ENCODE measurements at places on chromosomes 3 and 15.

- H3K4me3 ChIP-seq, result no peak overlapping the region
- no peaks in the 10 kb centered on the region for H3K27me3 ChIP-seq
- no peaks in the 10 kb centered on the region for H3K4me1 ChIP-seq
- DNase-seq, result no peak
These were observed 291.5 kb upstream of the ARHGEF26 start for GRCh38 chr3:153829606-153830170.

- no peak overlapping the region for H3K4me3 ChIP-seq
- no peaks in the 10 kb centered on the region for H3K36me3 ChIP-seq
- H3K27me3 ChIP-seq, result no peaks in the 10 kb centered on the region
- no peaks in the 10 kb centered on the region for H3K4me1 ChIP-seq
- no peak for DNase-seq
- H3K27ac ChIP-seq, result no peak overlapping the region
These were observed 44.9 kb downstream of the ABHD5 start for GRCh38 chr3:43735618-43736017.

GRCh38 chr15:25741256-25741580 lies 121.9 kb downstream of the ATP10A start:
- no peaks in the 10 kb centered on the region for H3K4me1 ChIP-seq
- no peak overlapping the region for H3K27ac ChIP-seq
- no peaks in the 10 kb centered on the region for H3K36me3 ChIP-seq

- no peaks in the 10 kb centered on the region for H3K4me1 ChIP-seq
- no peak overlapping the region for H3K4me3 ChIP-seq
- H3K27me3 ChIP-seq, result no peaks in the 10 kb centered on the region
- H3K27ac ChIP-seq, result no peak overlapping the region
- H3K36me3 ChIP-seq, result no peaks in the 10 kb centered on the region
- DNase-seq, result no peak
These were observed 387.6 kb upstream of the CBLB start for GRCh38 chr3:106256249-106256957.

- no peaks in the 10 kb centered on the region for H3K4me1 ChIP-seq
- no peaks in the 10 kb centered on the region for H3K36me3 ChIP-seq
- no peak overlapping the region for H3K27ac ChIP-seq
- no peak for DNase-seq
- no peaks in the 10 kb centered on the region for H3K27me3 ChIP-seq
These were observed 33.5 kb upstream of the MFSD1 start for GRCh38 chr3:158768361-158768787.

- H3K36me3 ChIP-seq, result no peaks in the 10 kb centered on the region
- H3K27ac ChIP-seq, result no peak overlapping the region
- H3K4me3 ChIP-seq, result no peak overlapping the region
- DNase-seq, result no peak
- H3K27me3 ChIP-seq, result no peaks in the 10 kb centered on the region
- no peaks in the 10 kb centered on the region for H3K4me1 ChIP-seq
These were observed 65.6 kb upstream of the NEDD4 start for GRCh38 chr15:56058986-56059385.

DNA sequence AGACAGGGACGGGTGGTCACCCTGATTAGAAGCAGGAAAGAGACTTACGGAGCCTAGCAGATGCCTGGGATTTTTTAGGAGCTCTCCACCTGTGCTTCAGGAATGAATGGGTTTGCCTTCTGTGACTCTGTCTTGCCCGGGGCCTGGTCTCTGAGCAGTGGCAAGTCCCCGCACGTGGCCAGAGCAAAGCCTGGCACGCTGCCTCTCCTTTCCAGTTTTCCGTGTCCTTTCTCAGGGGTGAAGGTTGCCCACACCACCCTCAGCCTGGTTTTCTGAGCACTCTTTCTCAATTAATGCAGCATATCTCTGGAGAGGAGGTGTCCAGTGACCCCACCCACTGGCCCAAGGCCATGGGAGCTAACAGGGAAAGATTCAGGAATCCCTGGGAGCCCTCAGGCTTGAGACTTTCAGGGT lies 14.5 kb upstream of the CHST14 start:
- H3K4me1 ChIP-seq, result peaks cover 62% of the 10 kb centered on the region
- no peak overlapping the region for H3K4me3 ChIP-seq
- no peak for DNase-seq
- H3K27ac ChIP-seq, result no peak overlapping the region
- H3K27me3 ChIP-seq, result no peaks in the 10 kb centered on the region

- no peak overlapping the region for H3K27ac ChIP-seq
- no peak for DNase-seq
- H3K4me3 ChIP-seq, result no peak overlapping the region
- no peaks in the 10 kb centered on the region for H3K27me3 ChIP-seq
- H3K36me3 ChIP-seq, result no peaks in the 10 kb centered on the region
These were observed 231.1 kb upstream of the COL8A1 start for GRCh38 chr3:99407257-99407656.

DNA sequence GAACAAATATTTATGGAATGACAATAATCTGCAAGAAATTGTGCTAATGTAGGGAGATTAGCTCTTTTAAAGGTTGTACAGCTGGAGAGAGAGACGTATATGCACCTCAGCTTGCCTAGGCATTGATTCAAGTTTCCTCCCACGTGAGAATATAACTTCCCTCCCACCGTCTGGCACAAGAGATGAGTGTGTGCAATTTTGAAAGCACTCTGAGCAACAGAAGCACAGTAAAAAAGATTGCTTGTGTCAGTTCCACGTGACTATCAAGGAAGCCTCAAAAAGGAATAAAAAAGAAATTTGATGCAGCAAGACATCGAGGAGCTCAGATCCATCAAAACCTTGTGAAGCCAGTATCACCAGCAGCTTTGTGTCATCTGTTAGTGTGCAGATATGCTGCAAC lies 435.3 kb downstream of the TUSC7 start:
- H3K4me3 ChIP-seq, result no peak overlapping the region
- H3K27ac ChIP-seq, result no peak overlapping the region
- no peaks in the 10 kb centered on the region for H3K4me1 ChIP-seq

DNA sequence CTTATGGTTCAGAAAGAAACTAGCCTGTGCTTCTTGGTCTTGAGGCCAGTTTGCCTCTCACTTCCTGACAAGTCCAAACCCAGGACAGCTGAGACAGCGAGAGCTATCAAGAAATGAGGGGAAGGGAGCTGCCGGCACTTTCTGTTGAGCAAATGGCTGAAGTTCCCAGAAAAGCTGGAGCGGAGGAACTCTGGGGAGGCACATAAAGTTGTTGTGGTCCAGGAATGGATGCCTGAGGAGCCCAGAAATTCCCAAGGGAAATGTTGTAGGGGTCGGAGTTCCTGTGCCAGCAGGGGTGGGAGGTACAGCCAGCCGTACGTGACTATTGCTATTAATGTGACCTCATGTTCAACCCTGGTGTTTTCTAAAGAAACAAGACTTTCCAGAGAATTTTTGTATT lies 98.8 kb upstream of the TNFAIP8L3 start:
- H3K4me3 ChIP-seq, result no peak overlapping the region
- no peak for DNase-seq
- H3K27me3 ChIP-seq, result no peaks in the 10 kb centered on the region
- no peaks in the 10 kb centered on the region for H3K36me3 ChIP-seq
- H3K27ac ChIP-seq, result no peak overlapping the region
- no peaks in the 10 kb centered on the region for H3K4me1 ChIP-seq

DNA sequence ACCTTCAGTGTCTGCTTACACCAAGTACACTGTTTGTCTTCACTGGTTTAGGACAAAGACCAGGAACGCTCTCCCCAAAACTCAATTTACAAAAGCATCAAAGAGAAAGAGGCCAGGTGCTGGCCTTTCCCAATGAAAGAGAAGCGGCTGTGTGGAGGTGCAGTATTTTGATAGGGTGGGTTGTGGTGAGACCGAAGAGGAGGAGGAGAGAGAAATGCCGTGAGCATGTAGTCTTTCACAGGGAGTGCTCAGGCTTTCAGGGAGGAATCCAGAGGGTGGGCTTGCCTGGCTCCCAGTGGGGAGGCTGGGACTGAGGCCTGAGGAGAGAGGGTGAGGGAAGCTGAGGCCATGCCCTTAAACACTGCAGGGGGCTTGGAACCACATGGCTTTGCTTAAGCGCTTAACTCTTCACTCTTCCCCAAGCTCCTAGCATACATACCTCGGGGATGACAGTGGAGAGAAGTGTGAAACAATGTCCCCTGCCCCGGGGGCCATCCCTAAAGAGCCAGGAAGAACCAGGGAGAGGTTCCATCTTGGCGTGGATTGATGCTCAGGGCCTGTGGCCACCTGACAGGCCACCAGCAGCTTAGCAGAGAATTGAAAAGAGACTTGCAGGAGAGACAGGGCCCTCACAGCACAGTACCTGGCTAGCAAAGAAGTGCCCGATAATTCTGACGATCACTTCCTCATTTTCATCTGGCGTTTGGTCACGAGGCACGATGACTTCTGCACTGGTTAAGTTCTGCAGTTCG lies 60.5 kb downstream of the SENP2 start:
- no peak for DNase-seq
- H3K27ac ChIP-seq, result no peak overlapping the region
- no peak overlapping the region for H3K4me3 ChIP-seq
- H3K27me3 ChIP-seq, result no peaks in the 10 kb centered on the region
- no peaks in the 10 kb centered on the region for H3K36me3 ChIP-seq

- H3K4me3 ChIP-seq, result peak overlapping the region; percentile 45
- H3K27me3 ChIP-seq, result no peaks in the 10 kb centered on the region
- no peak for DNase-seq
- no peaks in the 10 kb centered on the region for H3K36me3 ChIP-seq
- peak overlapping the region; percentile 44 for H3K27ac ChIP-seq
These were observed 25.7 kb downstream of the TGFBR2 start for GRCh38 chr3:30632065-30632464.

DNA sequence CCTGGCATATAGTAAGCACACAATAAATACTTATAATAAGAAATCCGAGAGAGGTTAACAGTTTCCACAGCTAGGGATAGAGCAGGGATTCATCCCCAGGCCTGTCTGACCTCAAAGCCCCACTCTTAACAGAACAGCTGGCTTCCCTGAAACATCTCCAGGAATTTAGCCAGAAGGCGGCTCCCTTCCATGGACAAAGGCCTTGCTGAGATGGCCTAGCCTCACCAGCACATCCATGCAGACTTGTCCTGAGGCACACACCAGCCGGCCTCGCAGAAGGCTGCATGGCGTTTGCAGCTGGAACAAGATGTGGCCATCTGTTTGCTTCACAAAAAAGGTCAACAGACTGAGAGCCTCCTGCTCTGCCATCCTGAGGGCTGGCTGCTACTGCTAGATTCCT lies 245.4 kb downstream of the SLCO3A1 start:
- DNase-seq, result no peak
- no peaks in the 10 kb centered on the region for H3K36me3 ChIP-seq
- H3K27ac ChIP-seq, result no peak overlapping the region
- peaks cover 32% of the 10 kb centered on the region for H3K4me1 ChIP-seq

GRCh38 chr15:45468294-45468693 lies 54.3 kb downstream of the SLC30A4 start:
- H3K27me3 ChIP-seq, result peaks cover 5% of the 10 kb centered on the region
- no peaks in the 10 kb centered on the region for H3K4me1 ChIP-seq
- no peak for DNase-seq
- H3K4me3 ChIP-seq, result no peak overlapping the region

GRCh38 chr3:47664519-47664918 lies 85.9 kb upstream of the CSPG5 start:
- H3K27ac ChIP-seq, result no peak overlapping the region
- H3K36me3 ChIP-seq, result peaks cover 23% of the 10 kb centered on the region
- no peak for DNase-seq

- no peak overlapping the region for H3K27ac ChIP-seq
- H3K27me3 ChIP-seq, result no peaks in the 10 kb centered on the region
- no peak for DNase-seq
- no peak overlapping the region for H3K4me3 ChIP-seq
- H3K36me3 ChIP-seq, result no peaks in the 10 kb centered on the region
These were observed 32.5 kb upstream of the SLC2A2 start for GRCh38 chr3:171058873-171059603.

DNA sequence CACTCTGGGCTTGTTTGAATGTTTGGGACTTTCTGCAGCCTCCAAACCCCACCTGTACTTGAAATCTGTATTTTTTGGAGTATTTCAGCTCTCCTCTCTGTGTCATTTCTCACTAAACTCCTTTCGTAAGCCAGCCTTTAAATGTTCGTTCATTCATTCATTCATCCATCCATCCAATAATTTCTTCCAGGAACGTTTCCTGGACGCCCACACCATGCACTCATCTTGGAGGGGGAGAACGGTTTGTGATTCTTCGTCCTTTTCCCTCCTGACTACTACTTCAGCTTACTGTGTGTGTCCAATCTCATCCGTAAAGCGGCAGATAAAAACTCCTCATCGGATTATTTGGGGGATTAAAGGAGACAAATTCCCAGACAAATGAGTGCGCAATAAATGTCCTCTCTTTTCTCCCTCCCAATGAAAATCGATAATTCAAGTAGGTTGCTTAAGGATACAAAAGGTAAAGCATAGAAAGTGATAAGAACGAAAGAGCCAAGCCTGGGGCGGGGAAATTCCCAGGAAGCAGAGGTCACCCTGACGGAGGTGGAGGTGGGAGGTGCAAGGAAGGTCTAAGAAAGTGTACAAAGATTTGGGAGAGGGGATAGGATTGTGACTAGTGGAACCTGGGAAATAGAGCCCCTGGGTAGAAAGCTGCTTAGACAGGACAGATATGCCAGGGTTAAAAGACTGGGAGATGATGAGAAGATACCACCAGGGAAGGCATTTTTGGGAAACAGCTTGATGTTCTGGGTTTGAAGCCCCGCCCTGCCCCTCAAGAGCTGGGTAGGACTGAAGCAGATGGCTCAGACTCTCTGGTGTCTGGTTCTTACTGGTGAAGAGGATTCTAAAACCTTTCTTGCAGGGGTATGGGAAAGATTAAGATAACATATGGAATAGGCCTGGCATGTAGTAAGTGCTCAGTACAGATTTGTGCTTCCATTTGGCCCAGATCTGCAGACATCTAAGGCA lies 896 bp upstream of the KLHL25 start:
- H3K27ac ChIP-seq, result no peak overlapping the region
- peaks cover 34% of the 10 kb centered on the region for H3K4me1 ChIP-seq
- no peaks in the 10 kb centered on the region for H3K36me3 ChIP-seq
- no peaks in the 10 kb centered on the region for H3K27me3 ChIP-seq

- H3K4me1 ChIP-seq, result no peaks in the 10 kb centered on the region
- H3K36me3 ChIP-seq, result no peaks in the 10 kb centered on the region
- H3K27me3 ChIP-seq, result no peaks in the 10 kb centered on the region
- no peak overlapping the region for H3K4me3 ChIP-seq
- H3K27ac ChIP-seq, result no peak overlapping the region
These were observed 27.3 kb upstream of the PARL start for GRCh38 chr3:183911763-183912506.

GRCh38 chr3:128462341-128462910 lies 4.3 kb downstream of the DNAJB8 start:
- no peaks in the 10 kb centered on the region for H3K27me3 ChIP-seq
- H3K4me1 ChIP-seq, result no peaks in the 10 kb centered on the region
- H3K4me3 ChIP-seq, result no peak overlapping the region
- DNase-seq, result no peak

GRCh38 chr3:33023176-33024136 lies 72.0 kb downstream of the CCR4 start:
- no peak overlapping the region for H3K4me3 ChIP-seq
- peaks cover 15% of the 10 kb centered on the region for H3K4me1 ChIP-seq
- no peak overlapping the region for H3K27ac ChIP-seq
- peak; percentile 5 for DNase-seq
- H3K27me3 ChIP-seq, result no peaks in the 10 kb centered on the region

DNA sequence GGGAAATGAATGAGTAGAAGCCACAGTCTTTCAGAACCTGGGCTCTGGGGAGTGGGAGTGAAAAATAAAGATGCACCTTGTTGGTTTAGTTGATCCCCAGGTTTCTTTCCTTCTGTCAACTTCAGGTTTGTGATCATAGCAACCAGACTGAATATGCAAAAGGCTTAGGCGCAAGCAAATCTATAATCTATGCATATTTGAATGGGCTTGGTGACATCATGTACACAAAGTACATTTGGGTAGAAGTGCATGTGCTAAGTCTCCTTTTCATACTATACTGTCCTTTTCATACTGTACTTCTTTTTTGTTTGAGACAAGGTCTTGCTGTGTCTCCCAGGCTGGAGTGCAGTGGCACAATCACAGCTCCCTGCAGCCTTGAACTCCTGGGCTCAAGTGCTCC lies 132.4 kb upstream of the C2CD4B start:
- H3K27me3 ChIP-seq, result no peaks in the 10 kb centered on the region
- no peak overlapping the region for H3K27ac ChIP-seq
- no peaks in the 10 kb centered on the region for H3K4me1 ChIP-seq
- no peak overlapping the region for H3K4me3 ChIP-seq
